ENCODE measurements at places on chromosomes 12 and 14. TPM values are rescaled to one million over a fixed set of nuclear protein-coding genes. Genes with fewer than 3 reads are reported as not detected.

GRCh38 chr12:41419131-41419893 is 231.2 kb downstream of the PDZRN4 start:
- DNase-seq, result no peak

DNA sequence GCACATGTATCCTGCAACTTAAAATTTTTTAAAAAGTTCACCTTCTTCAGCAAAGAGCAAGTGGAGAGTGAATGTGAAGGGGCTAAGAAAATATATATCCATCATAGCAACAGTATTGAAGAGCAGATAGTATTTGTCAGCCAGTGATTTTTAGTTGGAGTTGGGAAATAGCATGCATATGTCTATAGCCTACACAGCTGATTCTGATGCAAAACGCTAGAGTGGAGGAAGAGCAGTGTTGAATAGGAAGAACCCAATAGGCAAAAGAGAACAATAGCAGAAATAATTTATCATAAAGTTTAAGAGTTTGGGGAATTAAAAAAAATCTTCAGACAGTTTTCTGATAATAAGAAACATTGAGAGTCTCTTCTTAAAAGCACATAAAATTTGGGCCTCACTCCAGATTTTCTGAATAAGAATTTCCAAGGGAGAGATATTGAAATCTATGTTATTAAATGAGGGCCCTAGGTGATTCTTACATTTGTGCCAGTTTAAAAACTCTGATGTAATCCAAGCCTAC is 12.0 kb downstream of the PDE6H start:
- DNase-seq, result no peak

- DNase-seq, result no peak
Observed at GRCh38 chr12:40310211-40310610, 85.4 kb downstream of the LRRK2 start.

- no peak for DNase-seq
Observed at GRCh38 chr14:93212432-93212831, 5.4 kb downstream of the UBR7 start.

- no peak for DNase-seq
Observed at GRCh38 chr14:67449096-67449495, 37.1 kb upstream of the PLEK2 start.

GRCh38 chr12:6950811-6951540 is at the start of gene PTPN6:
Gene PTPN6, plus strand, starts transcription at chr12:6951356. Its CDS starts 157 bp downstream, at chr12:6951513.
- no peak for DNase-seq

GRCh38 chr12:119576118-119576810 is 17.3 kb upstream of the TMEM233 start:
- no peak for DNase-seq

DNA sequence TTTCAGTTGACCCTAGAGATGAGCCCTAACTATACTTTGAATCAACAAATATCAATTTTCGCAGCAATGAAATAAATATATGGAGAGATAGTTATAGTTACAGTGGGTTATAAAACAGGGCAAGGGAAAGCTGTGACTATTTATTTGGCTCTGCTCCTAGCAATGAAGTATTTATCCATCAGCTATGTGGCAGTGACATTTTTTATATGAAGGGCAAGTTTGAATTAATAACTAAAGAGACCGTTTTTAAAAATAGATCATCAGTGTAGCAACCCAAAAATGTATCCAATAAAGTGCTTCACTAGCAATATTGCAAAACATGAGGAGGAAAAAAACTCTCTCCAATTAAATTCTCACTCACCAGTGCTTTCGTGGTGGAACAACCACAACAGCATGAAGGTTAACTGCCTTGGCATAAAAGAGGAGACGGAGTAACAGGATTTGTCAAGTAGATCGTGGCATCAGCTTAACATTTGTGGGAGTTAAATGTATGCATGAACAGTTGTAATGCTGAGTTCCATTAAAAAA is 58.1 kb upstream of the NUDT4 start:
- no peak for DNase-seq

DNA sequence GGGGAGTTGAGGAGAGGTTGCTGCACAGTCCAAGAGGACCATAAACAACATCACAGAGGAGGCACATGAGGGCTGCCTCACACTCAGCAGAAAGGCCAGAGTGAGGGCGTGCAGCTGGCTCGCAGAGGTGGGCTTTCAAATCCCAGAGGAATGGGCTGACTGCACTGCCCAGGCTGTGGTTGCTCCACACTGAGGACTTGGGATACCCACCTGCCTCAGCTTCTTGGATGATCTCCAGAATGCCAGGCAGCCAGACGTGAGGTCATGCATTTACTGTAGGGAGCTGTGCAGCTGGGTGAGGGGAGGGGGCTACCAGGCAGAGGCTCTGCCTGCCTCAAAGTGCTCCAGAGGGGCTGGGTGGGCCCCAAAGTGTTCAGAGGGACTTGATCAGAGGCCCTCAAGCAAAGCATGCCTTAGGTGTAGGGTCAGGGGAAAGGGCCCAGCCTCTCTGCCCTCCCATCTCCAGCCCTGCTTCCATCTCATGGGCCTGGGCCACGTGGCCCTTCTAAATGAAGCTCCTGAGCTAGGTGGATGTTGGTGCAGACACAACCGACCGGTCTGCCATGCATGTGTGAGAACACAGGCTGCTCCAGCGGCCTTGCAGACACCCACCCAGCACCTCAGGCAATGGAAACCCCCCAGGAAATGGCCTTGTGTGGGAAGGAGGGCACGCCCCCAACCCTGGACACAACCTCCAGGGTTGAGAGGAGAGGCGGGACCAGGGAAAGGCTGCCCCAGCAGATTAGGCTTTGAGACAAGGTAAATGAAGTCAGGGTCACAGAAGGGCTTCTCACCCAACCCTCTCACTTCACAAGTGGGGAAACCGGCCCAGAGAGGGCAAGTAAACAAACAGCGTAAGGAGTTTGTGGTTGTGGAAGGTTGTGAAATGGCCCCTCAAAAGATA is 90.8 kb downstream of the NTF3 start:
- DNase-seq, result no peak

- DNase-seq, result no peak
Observed at GRCh38 chr14:103313704-103314103, 20.3 kb upstream of the EIF5 start.

GRCh38 chr14:88929656-88930436 is 105.4 kb downstream of the TTC8 start:
- DNase-seq, result no peak

GRCh38 chr14:24115422-24116127 is 826 bp upstream of the NRL start:
- no peak for DNase-seq

- no peak for DNase-seq
Observed at GRCh38 chr12:128554546-128555304, 269.0 kb downstream of the SLC15A4 start.

- no peak for DNase-seq
Observed at GRCh38 chr12:50055831-50056638, 1.4 kb upstream of the ASIC1 start.

DNA sequence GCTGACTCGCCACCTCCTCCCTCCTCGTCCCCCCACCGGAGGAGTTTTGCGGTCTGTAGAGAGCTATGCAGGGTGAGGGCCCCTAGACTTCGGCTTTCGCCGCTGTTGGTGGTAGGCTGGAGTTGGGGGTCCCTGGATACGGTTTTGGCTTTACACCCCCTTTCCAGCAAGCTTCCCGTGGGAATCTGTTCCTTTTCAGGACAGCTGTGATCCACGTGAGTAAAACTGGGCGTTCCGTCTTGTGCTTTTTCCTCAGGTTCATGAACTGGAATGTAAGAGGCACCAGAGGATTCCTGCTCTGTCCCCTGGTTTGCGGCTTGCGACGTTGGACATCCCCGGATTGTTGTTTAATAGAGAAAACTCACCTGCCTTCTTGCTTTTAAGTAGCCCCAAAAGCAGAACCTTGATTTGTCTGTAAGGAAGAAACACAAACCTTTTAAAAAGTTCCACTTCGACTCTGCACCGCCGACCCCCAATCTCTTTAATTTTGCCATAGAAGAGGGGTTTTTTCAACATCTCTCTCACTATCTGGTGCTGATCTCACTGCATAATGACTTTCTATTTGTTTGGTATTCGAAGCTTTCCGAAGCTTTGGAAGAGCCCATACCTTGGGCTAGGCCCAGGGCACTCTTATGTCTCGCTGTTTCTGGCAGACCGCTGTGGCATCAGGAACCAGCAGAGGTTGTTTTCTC is 490 bp downstream of the PRORP start:
- DNase-seq, result peak; percentile 38

DNA sequence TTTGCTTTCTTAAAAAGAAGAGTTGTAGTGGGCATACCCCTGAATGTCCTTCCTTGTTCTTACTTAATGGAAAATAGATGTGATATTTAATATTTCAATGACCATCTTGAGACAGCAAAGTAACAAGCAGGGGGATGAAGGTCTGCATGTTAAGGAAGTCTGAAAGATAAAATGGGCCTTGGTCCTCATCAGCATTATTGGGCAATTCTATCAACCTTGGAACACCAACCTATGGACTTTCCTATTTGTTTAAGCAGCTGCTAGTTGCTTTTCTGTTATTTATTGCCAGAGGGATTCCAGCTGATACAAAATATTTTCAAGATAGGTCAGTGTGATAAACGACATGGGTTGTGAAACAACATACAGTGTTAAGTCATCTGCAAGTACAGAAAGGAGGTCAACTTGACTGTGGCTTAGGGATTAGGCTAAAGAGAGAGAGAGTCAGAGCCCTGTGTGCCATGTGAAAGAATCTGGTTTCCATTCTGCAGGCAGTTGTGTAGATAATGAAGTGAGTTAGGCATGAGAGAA is 16.4 kb upstream of the A2M start:
- DNase-seq, result no peak

DNA sequence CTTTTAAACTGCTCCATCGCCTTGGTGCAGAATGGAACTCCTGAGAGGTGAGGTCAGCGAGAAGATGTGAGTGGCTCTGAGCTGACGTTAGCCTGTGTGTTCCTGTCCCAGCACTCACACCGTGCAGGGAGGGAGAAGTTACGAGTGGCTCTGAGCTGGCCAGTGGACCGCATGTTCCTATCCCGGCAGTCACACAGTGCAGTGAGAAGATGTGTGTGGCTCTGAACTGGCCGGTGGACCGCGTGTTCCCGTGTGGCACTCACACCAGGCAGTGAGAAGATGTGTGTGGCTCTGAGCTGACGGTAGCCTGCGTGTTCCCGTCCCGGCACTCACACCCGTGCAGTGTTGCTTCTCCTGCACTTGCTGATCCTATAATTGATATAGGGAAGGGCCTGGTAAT is 59.9 kb downstream of the VCPKMT start:
- DNase-seq, result no peak

DNA sequence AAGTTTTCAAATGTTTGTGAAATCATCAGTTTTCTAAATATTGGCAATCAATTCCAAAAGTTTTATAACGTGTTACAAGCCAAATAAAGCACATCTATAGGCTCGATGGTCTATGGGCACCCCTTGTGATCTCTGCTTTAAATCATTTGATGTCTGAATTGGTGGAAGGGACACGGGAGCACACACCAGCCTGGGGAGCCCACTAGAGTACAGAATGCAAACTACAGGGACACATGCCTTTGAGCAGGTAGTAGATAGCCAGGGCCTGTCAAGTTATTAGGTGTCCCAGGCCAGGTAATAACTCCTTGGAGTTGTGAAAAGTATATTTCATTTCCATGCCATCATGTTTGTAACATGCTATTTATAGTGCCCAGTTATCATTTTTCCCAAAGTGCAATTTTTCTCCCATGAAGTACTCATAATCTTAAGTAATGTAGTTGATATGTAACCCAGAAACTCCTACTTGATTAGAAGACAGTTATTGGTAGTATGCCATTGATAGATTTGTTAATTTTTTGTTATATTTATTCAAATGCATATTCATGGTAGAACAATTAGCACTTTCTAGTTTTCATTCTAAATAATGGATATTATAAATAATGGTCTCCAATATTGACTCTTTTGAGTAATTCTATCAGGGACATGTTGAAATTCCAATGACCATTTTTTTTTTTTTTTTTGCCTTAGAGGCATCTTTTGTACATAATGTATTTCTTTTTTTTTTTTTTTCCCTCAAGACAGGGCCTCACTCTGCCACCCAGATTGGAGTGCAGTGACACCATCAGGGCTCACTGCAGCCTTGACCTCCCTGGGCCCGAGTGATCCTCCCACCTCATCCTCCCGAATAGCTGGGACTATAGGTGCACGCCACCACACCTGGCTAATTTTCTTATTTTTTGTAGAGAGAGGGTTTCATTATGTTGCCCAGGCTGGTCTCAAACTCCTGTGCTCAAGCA is 96.9 kb upstream of the FGD4 start:
- DNase-seq, result no peak

DNA sequence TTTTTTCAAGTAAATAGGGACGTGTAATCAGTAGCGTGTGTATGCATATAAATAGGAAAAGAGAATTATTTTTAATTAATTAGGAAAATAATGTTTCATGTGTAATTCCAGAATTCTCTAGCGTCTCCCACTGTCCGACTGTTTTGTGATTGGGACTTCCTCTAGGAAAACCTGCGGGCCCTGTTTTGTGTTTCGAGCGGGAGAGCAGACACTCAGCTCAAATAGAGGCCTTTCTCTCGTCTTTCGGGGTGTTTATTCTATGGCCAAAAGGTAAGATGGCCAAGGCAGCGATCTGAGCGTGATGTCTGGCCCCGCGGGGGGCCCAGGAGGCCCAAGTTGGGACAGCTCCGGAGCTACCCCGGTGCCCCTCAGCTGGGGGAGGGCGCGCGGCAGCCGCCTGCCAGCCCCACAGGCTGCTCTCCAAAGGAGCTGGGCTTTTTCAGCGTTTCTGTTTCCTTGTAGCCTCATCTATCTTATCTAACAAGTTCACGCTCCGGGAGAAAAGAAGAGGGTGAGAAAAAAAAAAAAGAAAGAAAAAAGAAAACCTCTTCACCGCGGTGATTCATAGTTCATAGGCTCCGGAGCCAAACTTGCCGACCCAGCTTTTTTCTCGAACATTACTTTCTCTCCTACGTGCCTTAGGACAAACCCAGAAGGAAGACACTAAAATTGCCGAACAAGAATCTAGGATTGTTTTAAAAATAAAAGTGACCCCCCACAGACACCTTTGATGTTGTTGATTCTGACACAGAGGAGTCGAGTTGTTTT is 7.5 kb upstream of the FOXG1 start:
- no peak for DNase-seq

- DNase-seq, result no peak
Observed at GRCh38 chr12:57611108-57611826, at the start of gene ARHGEF25. Gene ARHGEF25, plus strand, starts transcription at chr12:57611435. Its CDS starts 460 bp downstream, at chr12:57611895.

DNA sequence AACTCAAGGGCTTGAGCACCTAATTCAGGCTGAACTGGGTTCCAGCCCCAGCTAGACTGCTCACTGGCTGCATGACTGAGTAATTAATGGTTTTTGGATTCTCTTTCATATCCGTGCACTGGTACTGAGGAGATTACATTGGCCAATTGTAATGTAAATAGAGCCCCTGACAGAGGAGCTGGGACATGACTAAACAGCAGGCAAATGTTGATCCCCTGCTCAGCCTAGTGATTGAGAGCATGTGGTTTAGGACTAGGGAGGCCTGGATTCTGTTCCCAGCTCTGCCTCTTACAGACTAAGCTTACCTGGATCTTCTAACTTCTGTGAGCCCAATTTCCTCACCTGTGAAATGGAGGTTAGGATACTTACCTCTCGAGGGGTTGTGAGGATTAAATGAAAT is 204.3 kb downstream of the ESR2 start:
- DNase-seq, result no peak

Gene IL23A
- 26.1 TPM for total RNA-seq

Gene SMIM41
- total RNA-seq, result not detected

Gene NRIP2
- total RNA-seq, result not detected

Gene FOXM1
- 36.8 TPM for total RNA-seq

Gene MAP1LC3B2
- total RNA-seq, result not detected

Gene SYT10
- total RNA-seq, result not detected

Gene TPPP2
- total RNA-seq, result not detected

Gene GPD1
- total RNA-seq, result 0.07 TPM

Gene TESPA1
- not detected for total RNA-seq

Gene LRRC23
- total RNA-seq, result 3.8 TPM

Gene TPH2
- total RNA-seq, result not detected

Gene RAD51AP1
- 62.7 TPM for total RNA-seq

Gene OAS3
- 23.3 TPM for total RNA-seq

Gene HEATR5A
- 11.5 TPM for total RNA-seq

Gene PRB2
- total RNA-seq, result not detected

Gene ACSS3
- total RNA-seq, result 3.4 TPM

Gene MDP1
- total RNA-seq, result 26.1 TPM
